ENCODE measurements at places on chromosomes 7 and 10.

DNA sequence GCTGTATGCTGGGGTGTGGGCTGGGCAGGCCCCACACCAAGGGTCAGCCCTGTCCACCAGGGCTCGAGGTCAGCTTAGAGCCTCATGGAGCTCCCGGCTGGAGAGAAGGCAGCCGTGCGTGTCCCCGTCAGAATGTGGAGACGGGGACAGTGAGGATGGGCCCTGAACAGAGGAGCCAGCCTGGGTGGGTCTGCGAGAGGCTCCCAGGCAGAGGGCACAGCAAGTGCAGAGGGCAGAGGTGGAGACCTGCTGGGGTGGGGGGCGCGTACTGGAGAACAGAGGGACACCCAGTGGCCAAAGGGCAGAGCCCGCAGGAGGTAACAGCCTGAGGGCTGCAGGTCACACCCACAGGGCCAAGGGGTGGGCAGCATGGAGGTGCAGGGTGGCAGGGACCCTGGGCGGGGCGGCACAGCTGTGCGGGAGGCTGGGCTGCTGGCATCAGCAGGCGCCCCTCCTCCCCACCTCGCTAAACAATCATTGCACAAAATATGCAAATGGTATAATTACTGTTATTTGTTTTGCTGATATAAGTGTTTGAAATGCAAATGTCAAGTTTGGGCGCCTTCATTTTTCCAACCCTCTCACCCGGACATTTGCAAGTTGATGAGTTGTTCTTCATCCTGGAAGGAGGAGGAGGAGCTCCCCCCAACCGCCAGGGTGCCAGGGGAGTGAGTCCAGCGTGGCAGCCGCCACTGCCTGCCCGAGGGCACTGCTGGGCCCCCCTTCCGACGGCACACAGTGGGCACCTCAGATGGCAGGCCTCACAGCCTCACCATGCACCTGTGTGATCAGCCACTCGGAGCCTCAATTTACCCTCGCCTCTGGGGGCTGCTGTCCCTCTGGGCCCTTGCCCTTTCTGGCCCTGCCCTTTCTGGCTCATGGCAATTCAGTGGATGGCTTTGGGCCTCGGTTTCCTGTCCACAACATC, 35.0 kb downstream of the ELFN1 start:
- no peak for DNase-seq

GRCh38 chr10:14653271-14654161, 121.2 kb downstream of the FAM107B start:
- no peak for DNase-seq

- no peak for DNase-seq
These were observed 2.0 kb downstream of the STAMBPL1 start for GRCh38 chr10:88881922-88882645.

- peak; percentile 25 for DNase-seq
These were observed 1.7 kb downstream of the ESYT2 start for GRCh38 chr7:158827411-158828132.

DNA sequence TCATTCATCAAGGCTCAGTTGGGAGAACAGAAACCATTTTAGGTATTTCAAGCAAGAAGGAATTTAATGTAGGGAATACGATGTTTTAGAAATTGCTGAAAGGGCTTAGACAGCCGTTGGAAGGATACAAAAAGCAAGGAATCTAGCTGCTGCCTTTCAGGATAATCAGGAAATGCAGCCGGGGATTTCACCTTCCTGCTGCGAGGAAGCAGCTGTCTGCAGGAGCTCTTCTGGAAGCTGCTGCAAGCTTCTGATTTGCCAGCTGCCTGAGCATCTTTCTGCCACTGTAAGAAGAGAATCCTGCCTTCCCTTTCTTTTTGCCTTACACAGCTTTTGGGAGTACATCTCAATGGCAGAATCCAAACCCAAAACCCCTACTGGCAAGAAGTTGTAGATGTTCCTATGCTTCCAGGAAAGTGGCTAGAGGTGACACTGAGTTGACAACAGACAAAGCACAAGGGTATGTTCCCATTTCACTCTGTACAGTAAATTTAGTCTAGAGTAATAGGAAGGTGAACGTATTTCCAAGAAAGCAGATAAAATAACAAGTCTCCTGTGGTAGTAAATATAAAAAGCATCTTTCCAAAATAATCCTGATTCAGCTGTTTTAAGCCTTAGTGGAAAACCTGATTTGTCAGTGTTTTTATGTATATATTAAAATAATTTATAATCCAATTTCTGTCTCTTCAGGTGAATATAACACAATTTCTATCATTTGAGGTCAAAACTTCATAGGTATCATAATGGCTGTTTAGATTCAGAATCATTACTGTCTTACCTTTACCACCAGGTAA, 148.4 kb upstream of the LRGUK start:
- no peak for DNase-seq

DNA sequence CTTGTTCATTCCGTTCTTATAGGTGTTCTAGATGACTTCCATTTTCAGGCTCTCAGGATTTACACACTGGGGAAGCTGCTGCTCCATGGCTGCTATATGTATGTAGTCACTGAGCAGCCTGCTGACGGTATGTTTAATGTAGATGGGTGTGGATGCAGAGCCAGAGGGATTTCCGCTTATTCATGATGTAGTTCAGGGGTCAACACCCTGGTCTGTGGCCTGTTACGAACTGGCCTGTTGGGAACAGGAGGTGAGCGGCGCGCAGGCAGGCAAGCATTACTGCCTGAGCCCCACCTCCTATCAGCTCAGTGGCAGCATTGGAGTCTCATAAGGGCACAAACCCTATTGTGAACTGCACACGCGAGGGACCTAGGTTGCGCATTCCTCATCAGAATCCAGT, 33.9 kb downstream of the DNAJB6 start:
- DNase-seq, result no peak

DNA sequence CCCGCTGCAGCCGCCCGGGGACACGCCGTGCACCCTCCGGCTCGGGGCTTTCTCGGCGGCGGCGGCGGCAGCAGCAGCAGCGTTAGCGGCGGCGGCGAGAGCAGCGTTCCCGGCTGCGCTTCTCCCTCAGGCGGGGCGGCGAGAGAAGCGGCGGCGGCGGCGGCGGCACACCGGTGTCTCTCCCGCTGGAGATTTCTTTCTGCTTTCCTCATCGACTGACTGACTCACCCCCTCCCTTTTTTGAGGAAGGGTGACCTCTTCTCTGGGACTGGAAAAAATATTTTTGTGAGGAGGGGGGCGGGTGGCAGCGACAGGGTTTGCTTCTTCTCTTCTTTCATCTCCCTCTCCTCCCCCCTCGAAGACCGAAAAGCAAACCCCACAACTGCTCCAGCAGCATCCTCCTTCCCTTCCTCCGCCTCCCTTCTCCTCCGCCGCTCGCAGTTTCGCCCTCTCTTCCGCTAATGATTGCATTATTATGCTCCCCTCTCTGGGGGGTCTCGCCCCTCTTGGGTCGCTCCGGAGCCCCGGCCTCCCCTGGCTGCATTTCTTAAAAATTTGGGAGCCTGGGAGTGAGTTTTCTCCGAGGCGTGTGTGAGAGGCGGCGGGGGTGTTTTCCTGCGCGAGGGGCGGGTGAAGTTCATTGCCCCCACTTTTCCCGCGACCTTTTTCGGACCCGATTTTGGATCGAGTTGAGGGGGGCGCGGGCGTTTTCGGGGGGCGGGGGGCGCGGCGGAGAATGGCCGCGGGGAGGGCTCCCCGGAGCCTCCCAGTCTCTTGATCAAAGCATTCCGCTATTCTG, 411 bp downstream of the AUTS2 start:
- DNase-seq, result no peak

DNA sequence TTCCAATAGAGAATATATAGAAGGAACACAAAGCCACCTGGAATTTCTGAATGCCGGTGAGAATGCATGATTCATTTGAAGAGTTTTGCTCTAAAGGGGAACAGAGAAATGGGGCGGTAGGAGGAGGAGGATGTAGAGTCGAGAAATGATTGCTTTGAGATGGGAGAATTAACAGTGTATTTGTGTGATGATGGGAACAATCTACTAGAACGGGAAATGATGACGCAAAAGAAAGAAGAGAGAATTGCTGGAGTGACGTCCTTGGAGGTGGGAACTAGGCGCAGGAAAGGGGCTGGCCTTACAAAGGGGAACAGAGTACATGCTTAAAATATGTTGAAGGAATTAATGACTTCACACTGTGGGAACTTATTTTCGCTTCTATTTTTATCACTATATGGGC, 188.1 kb downstream of the SDHAF3 start:
- no peak for DNase-seq

DNA sequence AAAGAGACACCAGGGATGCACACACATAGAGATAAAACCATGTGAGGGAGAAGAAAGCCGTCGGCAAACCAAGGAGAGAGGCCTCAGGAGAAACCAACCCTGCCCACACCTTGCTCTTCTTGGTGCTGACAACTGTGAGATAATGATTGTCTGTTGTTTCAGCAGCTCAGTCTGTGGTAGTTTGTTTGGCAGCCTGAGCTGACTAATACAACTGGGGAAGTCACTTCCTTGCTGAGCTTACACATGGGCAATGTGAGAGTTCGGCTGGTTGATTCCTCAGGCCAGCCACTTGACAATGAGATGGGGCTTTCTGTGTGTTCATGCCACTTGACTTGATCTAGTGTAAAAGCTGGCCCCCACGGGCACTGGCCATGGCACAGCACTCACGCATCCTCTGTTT, 271.8 kb downstream of the ABCA13 start:
- DNase-seq, result no peak

DNA sequence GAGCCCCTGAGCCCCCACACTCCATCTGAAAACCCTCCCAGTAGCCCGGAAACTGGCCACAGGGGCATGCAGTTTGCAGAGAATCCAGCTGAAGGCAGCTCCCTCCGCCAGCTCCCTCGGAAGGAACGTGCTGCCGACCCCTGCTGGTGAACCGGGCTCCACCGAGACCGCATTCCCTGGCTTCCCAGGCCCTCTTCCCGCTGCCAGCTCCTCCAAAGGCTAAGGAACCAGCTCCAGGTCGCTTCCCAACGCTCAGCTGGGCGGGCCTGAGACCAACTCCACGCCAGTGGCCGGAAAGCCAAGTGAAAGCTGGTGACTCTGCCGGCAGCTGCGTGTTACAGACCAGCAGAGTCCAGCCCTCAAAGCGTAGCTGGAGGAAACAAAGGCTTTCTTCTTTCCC, 35.8 kb downstream of the GPER1 start:
- no peak for DNase-seq
